ENCODE measurements at places on chromosomes 4 and X.

DNA sequence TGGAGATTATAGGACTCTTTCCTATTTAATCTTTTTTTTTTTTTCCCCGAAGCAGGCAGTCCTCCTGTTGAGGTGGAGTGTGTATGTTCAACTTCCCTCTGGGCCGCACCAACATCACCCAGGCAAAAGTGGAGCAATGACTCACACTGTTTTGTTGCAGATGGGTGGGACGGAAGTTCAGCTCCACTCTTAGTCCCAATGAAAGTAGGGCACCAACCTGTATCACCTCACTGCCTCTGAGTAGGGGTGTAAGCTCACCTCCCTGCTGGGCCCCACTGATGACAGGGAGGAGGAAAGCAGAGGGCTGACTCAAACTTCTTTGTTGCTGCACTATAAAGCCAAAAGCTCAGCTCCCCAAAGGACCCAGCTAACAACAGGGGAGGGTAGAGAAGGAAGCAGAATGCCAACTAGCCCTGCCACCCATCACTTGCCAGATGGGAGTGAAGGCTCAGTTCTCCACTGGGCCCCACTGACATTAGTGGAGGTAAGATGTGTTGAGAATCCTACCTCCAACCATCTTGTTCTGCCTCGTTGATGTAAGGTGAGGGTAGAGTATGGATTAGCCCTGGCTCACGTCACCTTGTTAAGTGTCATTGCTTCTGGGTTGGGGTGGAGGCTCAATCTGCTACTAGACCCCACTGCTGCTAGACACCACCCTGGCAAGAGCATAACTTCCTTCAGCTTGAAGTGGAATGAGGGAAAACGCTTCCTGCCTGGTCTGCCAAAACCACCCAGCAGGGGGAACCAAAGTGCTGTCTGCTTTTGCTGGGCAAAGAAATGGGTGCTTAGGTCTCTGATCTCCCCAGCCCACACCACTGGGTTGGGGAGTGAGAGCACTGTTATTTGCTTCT is 14.1 kb downstream of the RPS6KA3 start:
- peak; percentile 70 for DNase-seq

- peak; percentile 39 for DNase-seq
These were observed 45.8 kb upstream of the MSANTD1 start for GRCh38 chr4:3202836-3203820.

DNA sequence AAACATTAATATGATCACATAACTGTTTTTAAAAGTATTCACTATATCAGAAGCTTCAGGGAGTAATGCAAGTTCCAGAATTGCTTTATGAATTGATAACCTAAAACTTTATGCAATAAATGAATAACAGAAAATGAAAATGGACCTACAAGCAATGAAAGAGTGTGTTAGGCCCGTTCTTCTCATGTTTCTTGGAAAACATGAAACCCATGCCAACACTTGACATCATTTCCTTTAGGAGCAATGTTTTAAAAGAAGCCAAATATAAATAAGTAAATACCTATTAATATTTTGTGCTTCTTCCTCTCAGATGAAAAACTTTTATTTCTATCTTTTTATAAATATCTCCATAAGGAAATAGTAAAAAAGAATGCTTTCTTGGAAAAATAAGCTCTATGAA is 123.0 kb upstream of the GALNT7 start:
- DNase-seq: no peak

- DNase-seq: no peak
These were observed 168.0 kb upstream of the DIPK2B start for GRCh38 chrX:45368705-45369104.

GRCh38 chrX:69038188-69038587 is 127.1 kb downstream of the PJA1 start:
- no peak for DNase-seq

DNA sequence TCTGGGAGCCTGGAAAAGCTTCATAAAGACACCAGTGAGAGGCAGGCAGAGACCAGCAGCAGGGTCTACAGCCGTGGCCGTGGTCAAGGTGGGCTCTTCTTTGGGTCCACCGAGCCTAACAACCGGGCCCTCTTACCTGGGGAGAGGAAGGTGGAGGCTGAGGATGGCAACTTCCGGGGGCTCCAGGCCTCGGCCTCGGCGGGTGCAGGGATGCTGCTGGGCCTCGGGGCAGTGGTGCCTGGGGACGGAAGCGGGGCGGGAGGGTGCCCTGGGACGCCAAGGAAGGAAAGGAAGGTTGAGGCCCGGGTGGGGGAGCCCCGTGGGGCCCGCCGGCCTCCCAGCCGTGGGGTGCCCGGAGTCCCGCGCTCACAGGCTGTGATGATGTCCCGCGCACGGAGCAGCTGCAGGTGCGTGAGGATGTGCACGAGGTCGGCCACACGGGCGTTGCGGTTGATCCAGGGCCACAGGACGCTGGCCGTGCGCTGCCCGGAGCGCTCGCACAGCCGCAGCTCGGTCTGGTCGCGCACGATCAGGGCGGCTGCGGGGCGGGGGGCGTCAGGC is 561 bp downstream of the IRAK1 start:
- DNase-seq: no peak

GRCh38 chrX:54181202-54181953 is 1.7 kb downstream of the FAM120C start:
- no peak for DNase-seq

DNA sequence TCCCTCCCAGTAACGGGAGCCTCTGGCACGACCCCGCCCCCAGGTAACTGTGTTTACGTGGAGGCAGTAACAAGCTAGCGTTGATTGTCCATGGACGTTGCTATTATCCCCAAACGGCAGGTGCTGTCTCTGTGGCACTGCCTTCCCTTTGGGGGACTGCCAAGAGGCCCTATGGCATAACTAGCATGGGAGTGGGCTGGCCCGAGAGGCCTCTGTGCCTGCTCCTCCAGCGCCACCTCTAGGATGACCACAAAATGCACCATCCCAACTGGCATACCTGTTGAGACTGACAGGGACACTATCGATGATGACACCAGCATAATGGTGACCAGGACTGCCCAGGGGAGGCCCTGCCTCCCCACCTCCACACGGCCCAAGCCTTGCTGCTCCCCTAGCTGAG is 1.5 kb downstream of the SRPK3 start:
- no peak for DNase-seq

DNA sequence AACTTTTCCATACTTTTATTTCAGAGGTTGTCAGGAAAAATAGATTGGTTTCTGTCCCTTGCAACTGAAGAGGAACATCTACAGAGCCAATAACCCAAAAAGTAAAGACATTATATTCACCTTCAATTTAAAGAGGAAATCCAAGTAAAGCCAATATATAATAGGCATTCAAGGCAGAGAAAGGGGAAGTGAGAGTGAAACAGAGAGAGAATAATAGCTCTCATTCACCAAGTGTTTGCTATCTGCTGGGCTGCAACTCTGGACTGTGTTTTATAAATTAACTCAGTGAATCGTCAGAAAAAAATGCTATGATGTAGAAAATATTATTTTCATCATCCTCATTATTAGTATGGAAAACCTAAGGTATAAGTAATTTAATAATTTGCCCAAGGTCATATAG is 448.5 kb downstream of the TRAM1L1 start:
- no peak for DNase-seq

- no peak for DNase-seq
These were observed 263.6 kb downstream of the PTTG2 start for GRCh38 chr4:38223782-38224236.

DNA sequence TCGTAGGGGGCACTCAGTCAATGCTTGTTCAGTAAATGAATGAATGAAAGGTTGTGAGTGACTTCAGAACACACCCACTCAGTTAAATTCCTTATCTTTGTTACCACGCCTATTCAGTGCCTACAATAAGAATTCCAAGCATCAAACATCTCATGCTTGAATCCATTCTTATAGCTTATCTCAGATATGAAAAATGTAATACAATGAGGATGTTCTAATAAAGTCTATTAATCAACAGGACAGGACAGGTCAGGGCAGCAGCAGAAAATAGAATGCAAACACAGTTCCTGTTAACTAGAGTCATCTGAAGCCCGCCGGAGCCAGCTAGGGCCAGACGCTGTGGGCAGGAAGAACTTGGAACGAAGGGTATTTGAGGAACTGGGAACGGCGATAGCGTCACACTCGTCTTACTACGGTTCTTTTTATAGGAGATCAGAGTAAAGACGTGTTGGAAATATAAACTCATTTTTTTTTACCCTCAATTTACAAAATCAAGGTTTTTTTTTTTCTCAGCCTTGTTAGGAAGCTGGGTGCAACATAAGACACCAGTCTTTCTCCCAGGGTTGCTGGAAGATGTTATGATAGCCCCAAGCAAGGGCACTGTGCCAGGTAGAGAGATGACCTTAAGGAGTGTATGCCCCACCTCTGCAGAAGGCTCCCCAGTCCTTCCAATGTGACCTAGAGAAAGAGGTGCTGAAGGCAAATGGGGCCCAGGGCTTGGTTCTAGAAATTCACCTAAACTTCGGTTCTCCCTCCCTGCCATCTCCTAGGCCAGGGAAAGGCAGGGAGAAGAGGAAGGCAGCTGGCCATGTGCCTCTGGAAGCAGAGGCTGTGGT is 48.3 kb downstream of the SEL1L3 start:
- DNase-seq: no peak

- DNase-seq: no peak
These were observed 54.1 kb downstream of the PAGE2 start for GRCh38 chrX:55142919-55143310.

- no peak for DNase-seq
These were observed 137.1 kb downstream of the GASK1B start for GRCh38 chr4:158035662-158036195.

DNA sequence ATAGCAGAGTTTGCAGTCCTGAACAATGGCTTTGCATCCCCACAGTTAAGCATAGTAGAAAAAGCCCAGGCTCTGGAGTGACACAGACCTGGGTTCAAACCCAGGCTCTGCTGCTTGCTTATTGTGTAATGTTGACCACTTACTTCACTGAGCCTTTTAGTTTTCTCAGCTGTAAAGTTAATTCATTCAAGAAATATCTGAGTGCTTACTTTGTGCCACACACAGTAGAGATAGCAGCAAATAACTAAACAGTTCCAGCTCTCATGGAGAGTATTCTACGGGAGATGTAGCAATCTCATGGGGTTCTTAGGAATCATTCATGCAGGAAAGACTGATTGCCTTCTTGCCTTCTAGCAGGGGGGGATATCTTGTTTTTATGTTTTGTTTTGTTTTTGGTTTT is 63.2 kb downstream of the SLC9A6 start:
- DNase-seq: no peak

DNA sequence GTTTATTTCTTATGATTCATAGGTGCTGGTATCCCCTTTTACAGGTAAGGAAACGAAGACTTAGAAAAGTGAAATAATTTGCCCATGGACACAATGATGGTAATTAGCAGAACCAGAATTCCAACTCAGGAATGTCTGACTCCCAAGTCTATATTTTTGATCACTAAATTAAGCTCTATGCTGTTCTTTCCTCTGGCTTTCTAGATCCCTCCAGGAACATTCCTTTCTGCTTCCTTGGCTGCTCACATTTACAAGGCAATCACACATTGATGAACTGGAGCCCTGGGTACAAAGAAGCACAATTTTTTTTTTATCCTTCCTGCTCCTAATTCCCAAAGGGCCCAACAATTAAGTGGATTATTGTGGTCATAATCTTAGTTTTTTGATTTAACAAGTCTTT is 7.0 kb upstream of the CDKN2AIP start:
- no peak for DNase-seq

- peak; percentile 74 for DNase-seq
These were observed at the start of gene N4BP2 for GRCh38 chr4:40056716-40057585. Gene N4BP2, plus strand, starts transcription at chr4:40056850. Its CDS starts 40,491 bp downstream, at chr4:40097341.

DNA sequence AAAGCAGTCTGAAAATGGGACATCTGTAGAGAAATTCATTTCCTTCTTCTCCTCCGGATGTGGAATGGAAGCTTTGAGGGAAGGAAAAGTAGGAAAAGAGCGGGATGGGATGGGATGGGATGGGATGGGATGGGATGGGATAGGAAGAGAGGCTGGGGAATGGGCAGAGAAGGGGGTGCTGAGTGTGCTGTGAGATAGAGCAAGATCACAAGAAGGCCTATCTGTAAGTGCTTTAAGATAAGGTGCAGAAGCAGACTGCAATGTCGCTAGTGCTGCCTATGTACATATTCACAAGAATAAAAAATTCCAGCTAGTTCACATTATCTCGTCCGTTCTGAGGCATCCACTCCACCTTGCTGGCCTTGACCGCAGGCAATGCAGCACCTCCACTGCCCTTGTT is 86.2 kb downstream of the IRF2 start:
- DNase-seq: no peak

DNA sequence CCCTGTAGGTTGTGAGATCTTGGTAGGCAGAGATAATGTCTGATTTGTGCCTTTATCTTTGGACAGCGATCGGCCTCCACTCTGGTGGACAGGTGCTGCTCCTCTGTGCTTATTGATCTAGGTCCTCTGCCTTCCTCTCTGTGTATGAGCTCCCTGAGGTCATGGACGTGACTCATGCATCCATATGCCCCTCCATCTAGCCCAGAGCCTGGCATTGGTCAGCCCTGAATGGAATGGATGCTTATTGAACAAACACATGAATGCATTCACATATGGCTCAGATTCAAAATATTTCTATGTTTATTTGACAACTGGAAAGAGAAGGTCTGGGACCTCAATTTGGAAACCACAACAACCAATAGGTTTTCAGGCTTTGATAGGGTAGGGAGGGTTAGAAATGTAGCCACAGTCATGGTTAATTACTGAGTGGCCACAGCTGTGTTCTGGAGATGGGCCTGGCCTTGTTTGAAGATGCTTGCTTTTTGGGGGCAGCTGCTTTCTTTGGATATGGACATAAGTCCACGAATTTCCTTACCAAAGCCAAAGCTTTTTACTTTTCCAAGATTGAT is 76.2 kb downstream of the SEL1L3 start:
- DNase-seq: no peak

- peak; percentile 75 for DNase-seq
These were observed 21.8 kb upstream of the CSF2RA start for GRCh38 chrX:1246816-1247215.

- no peak for DNase-seq
These were observed 38.1 kb downstream of the NAA11 start for GRCh38 chr4:79287718-79288117.

GRCh38 chrX:120365320-120365719 is 3.4 kb downstream of the ATP1B4 start:
- peak; percentile 40 for DNase-seq

DNA sequence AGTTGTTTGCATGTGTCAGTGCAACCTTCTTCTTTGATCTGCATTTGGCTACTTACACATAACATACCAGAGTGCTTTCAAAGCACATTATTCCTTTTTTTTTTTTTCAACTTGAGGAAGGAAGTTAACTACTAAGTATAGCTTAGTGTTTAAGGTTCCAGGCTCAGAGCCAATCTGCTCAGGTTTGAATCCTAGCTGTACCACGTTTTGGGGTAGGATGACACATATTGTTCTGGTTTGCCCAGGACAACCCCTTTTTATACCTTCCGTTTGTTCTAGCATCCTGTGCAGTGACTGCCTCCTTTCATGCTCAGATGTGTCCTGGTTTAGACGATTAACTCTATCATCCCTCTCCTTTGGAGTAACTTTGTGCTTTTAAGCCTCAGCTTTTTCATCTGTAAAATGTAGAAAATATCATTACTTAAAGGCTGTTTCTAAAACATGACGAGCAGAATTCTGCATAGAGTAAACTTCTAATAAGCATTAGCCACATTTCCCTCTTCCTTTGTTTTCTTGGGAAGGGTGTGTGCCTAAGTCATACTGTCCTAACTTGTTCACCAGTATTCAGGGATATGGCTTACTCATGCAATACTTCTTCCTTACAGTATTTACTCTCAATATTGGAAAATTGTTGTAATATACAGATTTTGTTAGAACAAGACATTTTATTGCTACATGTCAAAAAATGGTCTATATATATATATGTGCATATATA is 281.3 kb downstream of the C4orf33 start:
- no peak for DNase-seq

Data from activated CD8-positive, alpha-beta memory T cell treated with anti-CD3 and anti-CD28 coated beads, Interleukin-2, amount 50 U/mL, for 4 hours (primary cell).